ENCODE measurements at places on chromosomes 1 and 21.

GRCh38 chr1:200960948-200961340 is 62.6 kb downstream of the KIF21B start:
- DNase-seq: no peak

- no peak for DNase-seq
These were observed 444.2 kb downstream of the SETD4 start for GRCh38 chr21:35616090-35616489.

- DNase-seq: no peak
These were observed 32.2 kb downstream of the QSOX1 start for GRCh38 chr1:180186831-180187230.

DNA sequence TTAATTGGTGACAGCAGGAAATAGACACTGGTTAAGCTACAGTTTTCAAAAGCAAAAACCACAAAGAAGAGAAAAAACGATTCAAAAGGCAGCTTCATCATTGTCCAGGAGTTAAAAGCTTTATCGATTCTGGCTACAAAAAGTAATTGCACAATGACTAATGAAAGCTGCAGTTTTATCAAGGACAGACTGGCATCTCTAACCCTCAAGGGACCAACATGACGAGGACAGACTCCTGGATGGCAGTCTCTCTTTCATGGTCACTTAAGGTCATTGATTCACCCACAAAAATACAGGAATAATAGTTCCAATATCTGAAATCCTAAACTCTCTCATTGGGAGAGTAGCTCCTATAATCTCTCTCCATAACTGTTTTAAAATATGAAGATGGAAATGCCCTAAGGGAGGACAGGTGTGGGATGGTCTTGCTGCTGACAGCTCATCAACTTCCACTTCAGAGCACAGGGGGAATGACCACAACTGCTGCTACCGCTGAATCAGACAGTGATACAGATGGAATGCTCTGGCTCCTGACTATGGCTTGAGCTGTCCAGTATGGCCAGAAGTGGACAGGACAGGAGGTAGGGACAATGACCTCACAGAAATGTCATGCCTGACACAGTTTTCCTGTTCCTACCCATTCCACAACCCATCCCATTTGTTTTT is 17.4 kb upstream of the CPLANE2 start:
- DNase-seq: no peak

DNA sequence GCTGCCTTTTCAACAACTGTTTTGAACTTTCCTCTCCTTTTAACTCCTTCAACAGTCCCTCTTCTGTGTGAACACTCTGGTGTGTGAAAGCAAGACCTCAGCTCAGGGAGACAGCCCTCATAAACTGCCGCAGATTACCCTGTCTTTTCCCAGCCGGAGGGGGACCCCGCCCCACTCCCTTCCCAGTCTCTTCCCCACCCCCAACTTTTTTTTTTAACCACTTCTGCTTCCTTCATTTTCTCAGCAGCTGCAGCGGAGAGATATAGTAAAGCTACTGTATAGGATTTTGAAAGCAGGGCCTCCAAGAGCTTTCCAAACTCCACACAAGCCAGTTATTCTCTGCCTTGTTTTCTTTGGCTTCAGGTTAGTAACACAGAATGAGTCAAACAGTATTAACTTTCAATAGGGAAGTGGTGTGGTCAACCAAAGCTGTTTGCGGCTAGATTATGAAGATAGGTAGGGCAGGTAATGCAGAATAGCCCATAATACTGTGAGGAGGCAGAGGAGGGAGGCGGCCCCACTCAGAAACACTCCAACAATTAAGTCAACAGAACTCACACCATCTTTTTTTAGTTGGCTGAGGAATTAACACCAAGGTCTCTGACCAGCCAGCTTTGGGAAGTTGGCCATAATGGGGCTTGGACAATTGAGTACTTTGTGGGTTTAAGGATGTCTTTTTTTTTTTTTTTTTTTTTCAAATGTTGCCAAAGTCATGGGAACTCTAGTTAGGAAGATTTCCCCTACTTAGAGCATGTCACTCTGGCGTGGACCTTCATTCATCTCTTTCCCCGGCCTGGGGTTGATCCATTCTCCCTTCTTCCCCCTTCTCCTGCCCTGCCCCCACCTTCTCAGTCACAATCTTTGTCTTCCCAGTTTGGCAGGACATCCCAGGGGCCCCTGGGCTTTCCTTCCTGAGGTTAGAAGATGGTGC is 177.0 kb downstream of the CLIC6 start:
- DNase-seq: no peak

DNA sequence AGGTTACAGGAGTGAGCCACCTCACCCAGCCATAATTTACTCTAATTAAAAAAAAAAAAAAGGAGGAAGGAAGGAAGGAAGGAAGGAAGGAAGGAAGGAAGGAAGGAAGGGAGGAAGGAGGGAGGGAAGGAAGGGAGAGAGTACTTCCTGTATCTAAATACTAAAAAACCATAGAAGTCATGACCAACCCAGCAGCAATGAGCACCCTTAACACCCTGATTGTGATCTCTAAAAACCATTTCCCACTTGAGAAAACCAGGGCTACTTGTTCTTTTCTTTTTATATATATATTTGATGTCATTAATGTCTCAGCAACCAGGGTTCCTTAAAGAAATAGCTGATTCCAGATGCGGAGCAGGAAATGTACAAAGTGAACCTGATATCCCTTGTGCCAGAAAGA is 31.2 kb downstream of the ARID4B start:
- no peak for DNase-seq

- DNase-seq: no peak
These were observed 6.0 kb upstream of the DIP2A start for GRCh38 chr21:46452710-46453109.

- no peak for DNase-seq
These were observed 2.3 kb downstream of the TENT5C start for GRCh38 chr1:117608115-117608615.

DNA sequence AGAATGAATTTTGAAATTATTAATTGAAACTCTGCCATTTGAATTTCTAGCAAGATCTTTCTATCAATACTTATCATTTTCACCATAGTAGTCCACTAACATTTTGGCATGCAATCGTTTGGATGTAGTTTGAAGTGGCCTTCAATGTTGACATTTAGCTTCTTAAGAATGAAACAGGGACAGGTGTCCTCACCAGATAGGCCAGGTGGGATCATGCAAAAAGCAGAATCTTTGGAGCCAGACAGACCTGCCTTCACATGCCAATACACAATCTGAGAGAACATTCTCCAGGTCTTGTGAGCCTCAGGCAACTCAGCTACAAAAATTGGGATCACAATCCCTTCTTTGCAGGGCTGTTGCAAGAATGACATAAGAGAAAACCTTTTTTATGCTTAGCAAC is 18.3 kb upstream of the HSPA13 start:
- DNase-seq: no peak

DNA sequence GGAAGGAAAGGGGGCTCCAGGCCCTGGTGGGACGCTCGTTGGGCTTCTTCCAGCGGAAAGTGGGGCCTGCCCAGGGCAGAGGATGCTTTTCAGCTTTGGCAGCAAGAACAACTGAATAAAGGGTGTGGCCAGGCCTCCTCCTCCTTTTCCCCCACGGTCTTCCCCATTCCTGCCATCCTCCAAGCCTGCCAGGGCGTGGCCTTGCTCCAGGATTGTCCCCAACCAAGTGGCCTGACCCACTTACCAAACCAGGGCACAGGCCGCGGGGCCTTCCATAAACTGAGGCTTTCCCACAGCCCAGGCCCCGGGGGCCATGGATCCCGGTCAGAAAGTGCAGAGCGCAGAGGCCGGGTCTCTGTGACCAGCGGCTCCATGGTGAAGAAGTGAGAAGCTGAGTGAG is 33.6 kb downstream of the CASZ1 start:
- DNase-seq: no peak

GRCh38 chr1:111471012-111471411 is 2.8 kb upstream of the C1orf162 start:
- no peak for DNase-seq

- DNase-seq: no peak
These were observed 8.4 kb upstream of the PGBD2 start for GRCh38 chr1:248897412-248898337.

GRCh38 chr21:21029164-21029563 is 31.0 kb downstream of the NCAM2 start:
- no peak for DNase-seq

GRCh38 chr1:202179828-202180750 is 13.5 kb upstream of the LGR6 start:
- DNase-seq: no peak

DNA sequence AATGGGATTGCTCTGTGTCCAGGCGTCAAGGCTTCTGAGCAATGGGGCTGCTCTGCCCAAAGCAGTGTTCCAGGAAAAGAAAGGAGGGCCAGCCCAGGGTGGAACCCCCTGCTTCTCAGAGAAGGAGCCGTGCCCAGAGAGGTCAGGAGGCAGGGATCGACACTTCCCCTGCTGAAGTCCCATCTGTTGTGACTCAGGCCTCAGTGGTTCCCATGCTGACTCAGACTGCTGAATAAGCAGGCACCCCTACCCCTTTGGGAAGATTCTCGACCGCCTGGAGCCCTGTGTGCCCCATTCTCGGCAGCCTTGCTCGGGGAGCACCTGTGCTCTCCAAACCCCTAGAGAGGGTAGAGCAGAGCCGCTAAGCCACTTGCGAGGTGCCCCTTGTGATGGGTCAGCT is 23.9 kb downstream of the PKP1 start:
- DNase-seq: no peak

DNA sequence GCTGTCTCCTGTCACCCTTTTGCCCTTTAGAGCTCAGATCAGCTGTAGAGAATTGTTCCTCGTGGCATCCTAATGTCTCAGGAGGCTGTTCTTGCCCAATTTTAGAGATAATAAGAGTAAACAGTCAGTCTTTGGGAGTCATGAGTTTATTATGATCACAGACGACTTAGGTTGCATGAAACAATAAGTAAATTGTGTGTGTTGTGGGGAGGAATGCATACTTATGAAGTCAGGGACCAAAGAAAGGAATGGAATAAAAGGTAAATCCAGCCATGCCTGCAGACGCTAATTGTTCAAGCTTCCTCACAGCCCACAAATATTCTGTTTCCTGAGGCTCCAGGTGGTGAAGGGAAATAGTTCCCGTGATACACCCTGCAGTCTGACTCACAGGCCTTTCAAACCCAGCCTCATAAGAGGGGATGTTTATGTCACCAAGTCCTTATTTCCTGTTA is 897 bp downstream of the EPHX4 start:
- DNase-seq: no peak

- no peak for DNase-seq
These were observed 95.2 kb downstream of the KIF14 start for GRCh38 chr1:200525090-200525987.

DNA sequence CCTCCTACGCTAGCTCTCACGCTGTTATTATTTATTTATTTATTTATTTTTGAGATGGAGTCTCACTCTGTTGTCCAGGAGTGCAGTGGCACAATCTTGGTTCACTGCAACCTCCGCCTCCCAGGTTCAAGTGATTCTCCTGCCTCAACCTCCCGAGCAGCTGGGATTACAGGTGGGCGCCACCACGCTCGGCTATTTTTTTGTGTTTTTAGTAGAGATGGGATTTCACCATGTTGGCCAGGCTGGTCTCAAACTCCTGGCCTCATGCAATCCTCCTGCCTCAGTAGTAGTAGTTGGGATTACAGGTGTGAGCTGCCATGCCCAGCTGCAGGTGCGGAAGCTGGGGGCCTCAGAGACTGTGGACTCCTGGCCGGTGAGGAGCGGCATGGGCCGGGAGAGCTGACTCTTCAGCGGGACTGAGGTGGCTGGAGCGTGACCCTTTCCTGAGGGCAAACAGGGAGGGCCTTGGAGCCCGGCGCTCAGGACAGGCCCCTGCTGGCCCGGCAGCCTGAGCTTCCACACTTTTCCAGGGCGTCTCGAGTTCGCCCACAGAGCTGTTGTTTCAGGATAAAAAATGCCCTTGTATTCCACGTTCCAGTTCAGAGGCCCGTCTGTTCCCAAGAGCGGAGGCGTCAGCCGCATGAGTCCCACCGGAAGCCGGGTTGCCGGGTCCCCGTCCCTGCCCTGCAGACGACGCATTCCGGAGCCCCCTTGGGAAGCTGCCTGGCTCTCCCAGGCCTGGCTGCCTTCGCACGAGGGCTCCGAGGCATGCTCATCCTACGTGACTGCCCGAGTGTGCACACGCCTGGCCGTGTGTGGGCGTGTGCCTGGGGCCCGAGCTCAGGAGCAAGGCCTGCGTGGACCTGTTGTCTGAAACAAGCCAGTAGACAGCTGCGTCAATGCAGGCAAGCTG is 126.2 kb downstream of the SIK1 start:
- DNase-seq: no peak

DNA sequence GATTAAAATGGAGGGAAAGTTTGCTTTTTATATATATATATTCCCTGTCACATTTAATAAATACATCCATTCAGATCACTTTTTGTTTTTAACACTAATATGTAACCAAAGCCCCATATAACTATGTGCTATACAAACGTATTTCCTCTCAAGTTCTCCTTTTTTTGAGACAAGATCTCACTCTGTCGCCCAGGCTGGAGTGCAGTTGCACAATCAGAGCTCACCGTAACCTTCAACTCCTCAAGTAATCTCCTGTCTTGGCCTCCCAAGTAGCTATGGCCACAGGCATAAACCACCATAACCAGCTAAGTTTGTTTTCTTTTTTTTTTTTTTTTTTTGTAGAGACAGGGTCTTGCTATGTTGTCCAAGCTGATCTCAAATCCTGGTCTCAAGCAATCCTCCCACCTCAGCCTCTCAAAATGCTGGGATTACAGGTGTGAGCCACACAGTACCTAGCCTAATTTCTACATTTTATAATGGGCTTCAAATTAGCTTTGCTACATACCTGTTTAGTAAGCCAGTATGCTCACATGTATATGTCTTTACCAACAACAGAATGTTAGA is 120.0 kb downstream of the TGFBR3 start:
- DNase-seq: no peak

GRCh38 chr1:69494221-69494620 is 73.5 kb upstream of the LRRC7 start:
- no peak for DNase-seq

- no peak for DNase-seq
These were observed 4.1 kb downstream of the AHDC1 start for GRCh38 chr1:27599605-27600497.

DNA sequence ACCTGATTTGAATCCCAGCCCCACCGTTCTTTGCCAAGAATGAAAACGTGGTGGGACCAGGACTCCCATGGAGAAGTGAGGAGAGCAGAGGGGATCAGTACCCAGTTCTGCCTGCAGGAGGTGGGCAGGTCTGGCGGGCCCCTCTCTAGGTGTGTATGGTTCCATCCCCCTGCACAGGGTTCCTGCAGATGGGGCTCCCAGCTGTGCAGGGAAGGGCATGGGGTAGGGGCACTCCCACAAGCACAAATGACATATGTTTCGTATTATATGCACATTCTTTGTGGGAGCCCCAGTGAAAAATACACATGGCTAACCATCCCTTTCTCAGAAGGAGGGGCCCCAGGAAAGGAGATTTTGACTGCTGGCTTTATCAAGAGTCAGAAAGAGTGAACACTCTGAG is 144.6 kb downstream of the PLPP3 start:
- DNase-seq: no peak

Data from frontal cortex (tissue), 4 donors.